Epithelial cell of alveolus of lung (primary cell): ENCODE measurements at places on chromosomes 6 and 20. TPM values are rescaled to one million over a fixed set of nuclear protein-coding genes. Genes with fewer than 3 reads are reported as not detected.

The NOX3 gene
- not detected in 2 replicates for total RNA-seq

The LGSN gene
- total RNA-seq = not detected in 2 replicates

The ZC3H12D gene
- not detected in 2 replicates for total RNA-seq

The C6orf141 gene
- 1.6 and 3.2 TPM in 2 replicates for total RNA-seq

The FOXA2 gene
- 0.91 TPM in 1 of 2 replicates, not detected in the other for total RNA-seq

The HEY2 gene
- total RNA-seq = not detected in 2 replicates

The MTRF1L gene
- total RNA-seq = 14.9 and 16.9 TPM in 2 replicates

The MROH8 gene
- 0.39 and 2.5 TPM in 2 replicates for total RNA-seq

The MBOAT1 gene
- 2.0 and 4.5 TPM in 2 replicates for total RNA-seq

The ELOVL4 gene
- 7.1 and 9.0 TPM in 2 replicates for total RNA-seq

The MAPK14 gene
- 38.9 and 64.9 TPM in 2 replicates for total RNA-seq

The HLA-DQB1 gene
- total RNA-seq = 0.13 and 0.32 TPM in 2 replicates

The KCNQ2 gene
- not detected in 2 replicates for total RNA-seq

The ULBP3 gene
- total RNA-seq = 4.7 and 6.5 TPM in 2 replicates

The PARD6B gene
- 1.0 and 1.9 TPM in 2 replicates for total RNA-seq

The OR12D3 gene
- total RNA-seq = not detected in 2 replicates

The ZNF831 gene
- total RNA-seq = not detected in 2 replicates

The HLA-DMB gene
- total RNA-seq = 4.6 TPM in 1 of 2 replicates, not detected in the other

The FOXQ1 gene
- total RNA-seq = 0.39 and 4.9 TPM in 2 replicates

The TMEM74B gene
- 0.26 TPM in 1 of 2 replicates, not detected in the other for total RNA-seq

The GPSM3 gene
- 9.7 and 17.7 TPM in 2 replicates for total RNA-seq

The ME1 gene
- 20.0 and 24.0 TPM in 2 replicates for total RNA-seq
